ENCODE measurements at places on chromosomes 1 and 21.

GRCh38 chr1:184186167-184186566 lies 134.6 kb downstream of the TSEN15 start:
- DNase-seq = no peak

- DNase-seq = peak; percentile 30
Observed at GRCh38 chr1:80218112-80218511, 1211.6 kb upstream of the ADGRL4 start.

- no peak for DNase-seq
Observed at GRCh38 chr1:48948562-48948961, 171.9 kb upstream of the BEND5 start.

- peak; percentile 30 for DNase-seq
Observed at GRCh38 chr21:33299181-33299752, 25.5 kb upstream of the IFNAR1 start.

- DNase-seq = no peak
Observed at GRCh38 chr1:230068621-230068873, 1.5 kb downstream of the GALNT2 start.

DNA sequence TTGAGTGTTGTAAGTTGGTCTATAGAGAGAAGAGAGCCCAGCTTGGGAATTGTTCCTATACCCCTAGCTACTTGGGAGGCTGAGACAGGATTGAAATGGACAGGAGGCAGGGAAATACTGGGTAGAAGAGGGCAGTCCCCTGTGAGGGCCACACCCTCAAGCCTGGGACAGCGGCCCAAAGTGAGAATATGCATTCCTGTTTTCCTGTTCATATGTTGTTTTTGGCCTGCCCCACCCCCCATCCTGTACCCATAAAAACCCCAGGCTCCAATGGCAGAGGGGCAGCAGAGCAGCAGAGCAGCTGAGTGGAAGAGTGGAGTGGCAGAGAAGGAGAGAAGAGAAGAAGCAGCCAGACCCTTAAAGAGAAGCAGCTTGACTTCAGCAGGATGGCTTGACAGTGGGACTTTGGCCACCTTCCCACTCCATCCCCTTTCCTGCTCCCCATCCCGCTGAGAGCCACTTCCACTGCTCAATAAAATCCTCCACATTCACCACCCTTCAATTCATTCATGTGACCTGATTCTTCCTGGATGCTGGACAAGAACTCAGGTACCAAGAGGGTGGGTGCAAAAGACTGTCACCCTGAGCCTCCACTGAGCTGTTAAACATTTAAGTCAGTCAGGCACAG lies 70.6 kb upstream of the PUM1 start:
- no peak for DNase-seq

- no peak for DNase-seq
Observed at GRCh38 chr1:3366126-3367051, 88.1 kb upstream of the ARHGEF16 start.

DNA sequence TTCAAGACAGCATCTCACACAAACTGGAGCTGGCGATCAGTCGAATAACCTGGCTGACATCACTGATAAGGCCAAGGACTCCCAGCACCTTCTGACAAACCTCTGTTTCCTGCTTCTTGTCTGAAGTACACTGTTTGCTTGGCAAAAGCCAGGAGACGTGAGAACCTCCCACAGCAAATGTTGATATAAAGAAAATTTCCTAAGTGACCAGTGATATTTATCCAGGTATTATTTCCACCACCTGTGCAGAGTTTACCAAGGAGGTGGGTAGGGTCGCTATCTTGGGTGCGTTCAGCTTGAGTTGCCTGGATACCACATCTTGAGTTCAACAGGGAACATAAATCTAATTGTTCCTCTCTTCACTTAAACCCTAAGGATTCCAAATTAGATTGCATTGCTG lies 72.9 kb downstream of the SETD4 start:
- DNase-seq = no peak

DNA sequence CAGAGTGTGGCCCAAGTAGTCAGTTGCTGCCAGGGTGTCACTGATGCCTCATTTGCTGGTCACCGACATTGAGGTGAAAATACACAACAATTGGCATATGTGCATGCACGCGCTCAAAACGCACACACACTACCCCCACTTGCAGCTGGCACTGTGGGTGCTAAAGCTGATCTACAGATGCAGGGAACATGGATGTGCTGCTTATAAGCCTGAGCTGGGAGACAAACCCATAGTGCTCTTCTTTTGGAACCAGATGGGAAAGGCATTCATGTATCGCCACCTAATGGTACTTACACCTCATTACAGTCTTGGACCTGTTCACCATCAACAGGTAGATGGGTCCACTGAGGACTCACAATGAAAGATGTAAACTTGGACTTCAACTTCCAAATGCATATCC lies 70.3 kb upstream of the CAMK1G start:
- peak; percentile 36 for DNase-seq

DNA sequence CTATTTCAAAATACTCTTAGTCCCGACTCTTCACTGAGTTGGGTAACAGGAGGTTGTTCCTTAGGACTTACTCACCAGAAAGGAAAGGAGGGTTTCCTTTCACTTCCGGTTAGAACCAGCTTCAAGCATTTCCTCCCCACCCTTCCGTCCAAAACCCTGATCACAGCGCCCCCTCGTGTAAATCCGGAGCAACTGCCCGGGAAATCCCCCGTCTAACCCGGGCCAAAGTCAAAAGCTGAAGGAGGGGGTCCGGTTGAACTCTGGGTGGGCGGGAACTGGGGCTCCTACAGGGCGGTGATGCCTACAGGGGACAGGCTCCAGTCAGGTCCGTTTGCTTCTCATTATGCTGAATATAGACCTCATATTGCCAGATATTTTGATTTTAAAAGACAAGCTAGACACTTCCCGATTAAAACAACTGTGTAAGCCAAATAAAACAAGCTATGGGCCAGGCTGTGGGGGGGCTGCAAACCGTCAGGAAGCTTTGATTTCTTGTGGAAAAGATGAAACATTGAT lies 15.0 kb upstream of the MTARC2 start:
- peak; percentile 80 for DNase-seq

- peak; percentile 48 for DNase-seq
Observed at GRCh38 chr1:15578921-15579682, 5.7 kb downstream of the AGMAT start.

DNA sequence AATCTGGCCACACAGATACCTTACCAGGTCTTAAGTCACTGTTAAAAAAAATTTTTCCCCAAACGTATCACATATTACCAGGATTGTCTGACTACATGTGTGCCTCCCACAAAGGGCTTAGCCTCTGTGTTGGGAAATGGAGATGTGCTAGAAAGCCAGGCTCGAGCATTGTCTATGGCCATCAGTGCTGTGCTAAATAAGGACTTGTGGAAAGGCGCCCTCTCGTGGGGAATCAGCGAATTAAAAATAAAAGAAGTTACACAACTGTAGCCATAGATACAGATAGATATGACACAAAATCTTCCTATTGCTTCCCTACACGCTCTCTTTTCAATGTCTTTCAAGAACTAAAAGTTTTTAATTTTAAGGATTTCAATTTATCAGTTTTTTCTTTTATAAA lies 47.5 kb upstream of the CRNN start:
- peak; percentile 73 for DNase-seq

DNA sequence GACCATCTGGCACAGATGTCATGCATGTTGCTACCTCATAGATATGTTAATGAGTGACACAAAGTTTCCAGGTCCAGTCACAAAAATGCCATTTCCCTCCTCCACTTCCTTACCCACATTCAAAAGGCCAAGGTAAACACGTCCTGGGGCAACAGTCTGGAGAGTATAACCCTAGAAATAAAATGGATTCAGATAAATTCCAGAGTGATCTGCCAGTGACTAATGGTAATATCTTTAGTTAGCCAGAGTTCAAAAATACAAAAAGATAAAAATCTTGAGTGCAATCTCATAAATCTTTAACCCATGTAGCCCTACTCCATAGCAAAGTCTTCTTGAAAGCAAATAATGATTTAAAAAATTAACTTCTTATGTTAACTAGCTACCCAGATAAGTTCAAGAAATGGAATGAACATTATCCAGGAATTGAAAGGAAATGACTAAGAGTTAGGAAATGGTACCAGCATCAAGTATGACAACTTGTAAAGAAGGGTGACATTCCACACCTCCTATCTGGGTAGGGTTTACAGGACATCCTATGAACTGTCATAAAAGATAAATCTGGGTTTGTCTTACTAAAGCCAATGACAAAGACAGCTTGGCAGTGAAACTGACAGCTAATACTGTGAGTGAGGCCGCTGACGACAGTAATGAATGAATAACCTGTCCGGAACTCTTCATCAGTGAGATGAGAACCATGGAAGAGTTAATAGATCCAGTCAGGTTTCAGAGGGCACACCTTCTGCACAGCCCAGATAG lies 18.1 kb downstream of the RGS2 start:
- DNase-seq = no peak

GRCh38 chr21:44602463-44602850 lies 2.1 kb downstream of the KRTAP10-7 start:
- DNase-seq = no peak

- DNase-seq = peak; percentile 45
Observed at GRCh38 chr1:202805886-202806844, 2.1 kb downstream of the KDM5B start.

- no peak for DNase-seq
Observed at GRCh38 chr1:64433747-64434146, 36.2 kb upstream of the CACHD1 start.

- DNase-seq = no peak
Observed at GRCh38 chr1:241276391-241276790, 80.6 kb downstream of the RGS7 start.

- DNase-seq = no peak
Observed at GRCh38 chr1:91650764-91651163, 150.1 kb downstream of the CDC7 start.

DNA sequence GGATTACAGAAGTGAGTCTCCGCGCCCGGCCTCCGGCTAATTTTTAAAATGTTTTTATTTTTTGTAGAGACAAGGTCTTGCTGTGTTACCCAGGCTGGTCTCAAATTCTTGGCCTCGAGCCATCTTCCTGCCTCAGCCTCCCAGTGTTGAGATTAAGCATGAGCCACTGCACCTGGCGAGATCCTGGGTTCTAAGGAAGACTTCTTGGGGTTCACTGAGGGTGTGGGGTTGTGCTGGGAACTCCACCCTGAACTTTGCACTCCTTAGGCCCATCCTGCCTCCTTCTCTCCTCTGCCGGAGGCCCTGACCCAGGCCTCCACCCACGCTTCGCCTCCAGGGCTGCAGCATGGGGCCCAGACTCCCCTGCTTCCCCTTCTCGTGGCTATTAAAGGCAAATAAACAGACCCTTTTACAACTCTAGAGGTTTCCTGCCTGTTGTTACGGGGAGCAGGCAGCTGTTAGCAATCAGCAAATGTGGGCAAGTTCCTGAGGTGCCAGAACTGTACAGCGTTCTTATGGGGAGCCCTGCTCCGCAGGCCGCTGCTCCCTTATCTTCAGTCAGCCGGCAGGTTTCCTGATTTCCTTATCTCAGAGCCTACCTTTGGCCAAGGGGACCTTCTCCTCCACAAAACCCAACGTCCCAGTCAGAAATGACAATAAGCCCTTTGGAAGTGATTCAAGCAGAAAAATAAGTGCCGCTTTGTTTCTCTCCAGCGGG lies 41.0 kb upstream of the LIN9 start:
- no peak for DNase-seq

DNA sequence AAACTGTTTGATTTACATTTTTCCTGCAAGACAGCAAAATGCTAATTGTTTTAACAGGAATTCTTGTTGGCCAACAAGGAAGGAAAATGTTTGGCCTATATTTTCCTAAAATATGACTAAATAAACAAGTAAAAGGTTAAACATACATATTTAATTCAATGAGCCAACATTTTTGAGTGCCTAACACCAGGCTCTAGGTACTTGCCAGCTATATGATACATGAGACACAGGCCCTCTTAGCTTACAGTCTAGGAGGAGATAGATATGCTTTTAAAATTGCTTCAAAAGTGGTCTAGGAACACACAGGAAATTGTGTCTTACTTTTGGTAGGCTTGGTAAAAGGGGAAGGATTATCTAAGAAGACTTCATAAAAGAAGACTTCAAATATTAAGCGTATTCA lies 50.9 kb downstream of the PIGK start:
- DNase-seq = no peak

Measured in activated CD4-positive, alpha-beta T cell treated with anti-CD3 and anti-CD28 coated beads, Interleukin-10, Interleukin-2, amounts not matched to agents 100 ng/mL and 50 ng/mL, durations not matched to agents 16 hours and 8 hours (primary cell).